ENCODE measurements at places on chromosomes 12 and 14. TPM values are rescaled to one million over a fixed set of nuclear protein-coding genes. Genes with fewer than 3 reads are reported as not detected.

The P2RX2 gene
- 0.45 TPM for total RNA-seq

The KRT74 gene
- not detected for total RNA-seq

The FAM90A1 gene
- not detected for total RNA-seq

The CACNB3 gene
- 15.6 TPM for total RNA-seq

The SCN8A gene
- total RNA-seq, result 0.89 TPM

The CRY1 gene
- total RNA-seq, result 53.3 TPM

The PTPRO gene
- 0.42 TPM for total RNA-seq

The SMCO2 gene
- total RNA-seq, result not detected

The DBX2 gene
- 0.59 TPM for total RNA-seq

The IAPP gene
- total RNA-seq, result not detected

The LIN7A gene
- total RNA-seq, result 21.4 TPM

The FRMD6 gene
- 20.5 TPM for total RNA-seq

- no peaks in the 10 kb centered on the region for H3K4me1 ChIP-seq
- H3K4me3 ChIP-seq, result peak overlapping the region; percentile 39
- no peak overlapping the region for H3K27ac ChIP-seq
- peak; percentile 94 for DNase-seq
These were observed 77.4 kb downstream of the SCARB1 start for GRCh38 chr12:124786061-124786964.

GRCh38 chr14:104443391-104444158 lies 136.0 kb upstream of the C14orf180 start:
- H3K27ac ChIP-seq, result no peak overlapping the region
- H3K4me1 ChIP-seq, result no peaks in the 10 kb centered on the region
- no peak overlapping the region for H3K4me3 ChIP-seq
- no peaks in the 10 kb centered on the region for H3K36me3 ChIP-seq
- DNase-seq, result no peak

DNA sequence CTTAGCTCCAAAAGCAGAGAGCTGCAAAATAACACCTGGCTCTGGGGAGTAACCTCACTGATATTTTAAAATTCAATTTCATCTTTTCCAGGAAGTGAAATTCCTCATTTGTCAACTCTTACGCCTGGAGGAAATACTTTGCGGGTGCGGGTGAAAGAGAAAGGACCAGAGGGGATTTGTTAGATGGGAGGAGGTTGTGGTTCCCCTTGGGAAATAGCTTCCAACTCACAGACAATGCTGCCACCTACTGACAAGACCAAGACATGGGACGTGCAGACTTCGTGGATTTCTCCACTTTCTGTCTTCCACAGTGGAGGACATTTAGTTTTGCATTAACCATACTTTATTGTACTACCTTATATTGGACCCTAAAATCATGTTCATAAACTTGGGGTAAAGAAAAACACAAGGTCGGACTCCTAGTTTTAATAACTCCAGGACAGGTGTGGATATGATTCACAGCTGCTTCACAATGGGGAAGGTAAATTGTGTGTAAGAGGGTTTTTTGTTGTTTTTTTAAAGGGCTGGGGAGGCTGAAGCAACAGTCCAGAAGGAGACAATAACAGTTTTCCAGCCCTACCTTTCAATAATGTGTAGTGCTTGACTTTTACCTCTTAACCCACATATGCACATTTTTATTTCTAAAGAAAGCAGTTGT lies 10.8 kb downstream of the FBXL14 start:
- no peaks in the 10 kb centered on the region for H3K36me3 ChIP-seq
- no peak overlapping the region for H3K4me3 ChIP-seq
- H3K27ac ChIP-seq, result no peak overlapping the region
- peaks cover 10% of the 10 kb centered on the region for H3K4me1 ChIP-seq

- no peaks in the 10 kb centered on the region for H3K36me3 ChIP-seq
- DNase-seq, result no peak
- H3K4me3 ChIP-seq, result no peak overlapping the region
These were observed 49.9 kb downstream of the KRT80 start for GRCh38 chr12:52141875-52142274.

DNA sequence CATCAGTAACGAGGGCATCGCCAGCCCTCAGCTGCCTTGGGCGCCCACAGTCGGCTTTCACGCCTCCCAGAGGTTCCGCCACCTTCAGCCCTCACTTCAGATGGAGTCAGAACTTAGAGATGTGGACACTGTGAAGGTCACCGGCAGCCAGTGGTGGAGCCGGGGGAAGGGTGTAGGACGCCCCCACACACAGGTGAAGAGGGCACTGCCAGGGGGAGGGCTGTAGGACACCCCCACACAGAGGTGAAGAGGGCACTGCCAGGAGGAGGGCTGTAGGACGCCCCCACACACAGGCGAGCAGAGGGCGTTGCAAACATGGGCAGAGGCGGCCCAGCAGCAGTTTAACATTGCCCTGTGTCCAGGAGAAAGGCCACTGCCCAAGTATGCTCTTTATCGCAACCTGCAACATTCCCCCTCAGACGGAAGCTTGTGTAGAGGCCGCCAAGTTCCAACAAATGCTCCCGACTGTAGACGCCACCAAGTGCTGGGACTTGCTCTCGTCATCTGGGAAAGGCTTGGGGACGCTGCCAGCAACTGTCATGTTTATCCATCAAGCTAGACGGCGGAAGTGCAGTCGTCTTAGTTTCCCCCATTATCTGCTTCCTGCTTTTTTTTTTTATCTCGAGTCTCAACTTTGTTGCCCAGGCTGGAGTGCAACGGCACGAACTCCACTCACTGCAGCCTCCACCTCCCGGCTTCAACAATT lies 4.9 kb upstream of the ANKLE2 start:
- H3K27ac ChIP-seq, result no peak overlapping the region
- H3K27me3 ChIP-seq, result no peaks in the 10 kb centered on the region
- H3K4me3 ChIP-seq, result no peak overlapping the region
- peaks cover 4% of the 10 kb centered on the region for H3K36me3 ChIP-seq
- DNase-seq, result no peak

GRCh38 chr12:127507341-127507740 lies 759.6 kb upstream of the TMEM132C start:
- no peaks in the 10 kb centered on the region for H3K36me3 ChIP-seq
- no peak overlapping the region for H3K27ac ChIP-seq
- no peaks in the 10 kb centered on the region for H3K4me1 ChIP-seq
- DNase-seq, result no peak
- no peak overlapping the region for H3K4me3 ChIP-seq

DNA sequence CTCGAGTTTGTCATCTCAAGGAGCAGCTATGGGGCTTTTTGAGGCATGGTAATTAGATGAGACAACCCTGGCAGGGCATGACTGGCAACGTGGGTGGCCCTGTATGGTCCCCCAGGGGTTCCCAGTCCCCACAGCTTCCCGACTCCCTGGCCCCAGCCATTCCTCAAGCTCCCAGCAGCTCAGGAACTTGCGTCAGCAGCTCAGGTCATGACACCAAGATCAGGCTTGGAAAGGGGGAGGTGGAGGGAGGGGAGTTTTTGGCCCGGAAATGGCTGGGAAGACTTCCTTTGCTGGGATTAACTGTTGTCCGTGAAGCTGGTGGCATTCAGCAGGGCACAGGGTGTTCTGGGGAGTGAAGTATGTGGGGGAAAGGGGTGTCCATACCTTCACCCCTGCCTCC lies 10.4 kb upstream of the NRIP2 start:
- H3K36me3 ChIP-seq, result no peaks in the 10 kb centered on the region
- DNase-seq, result no peak
- H3K27ac ChIP-seq, result no peak overlapping the region
- H3K4me1 ChIP-seq, result peaks cover 36% of the 10 kb centered on the region
- no peaks in the 10 kb centered on the region for H3K27me3 ChIP-seq

GRCh38 chr14:101134161-101134631 lies 230.7 kb upstream of the RTL1 start:
- no peak overlapping the region for H3K4me3 ChIP-seq
- no peak for DNase-seq

GRCh38 chr12:28781671-28782652 lies 367.1 kb upstream of the FAR2 start:
- no peaks in the 10 kb centered on the region for H3K36me3 ChIP-seq
- H3K27me3 ChIP-seq, result no peaks in the 10 kb centered on the region
- no peak for DNase-seq
- no peak overlapping the region for H3K4me3 ChIP-seq
- no peak overlapping the region for H3K27ac ChIP-seq

GRCh38 chr14:73227812-73228781 lies 9.2 kb upstream of the PAPLN start:
- no peak overlapping the region for H3K4me3 ChIP-seq
- peaks cover 30% of the 10 kb centered on the region for H3K4me1 ChIP-seq
- no peak overlapping the region for H3K27ac ChIP-seq
- H3K36me3 ChIP-seq, result peaks cover 1% of the 10 kb centered on the region

- H3K27ac ChIP-seq, result no peak overlapping the region
- H3K4me3 ChIP-seq, result no peak overlapping the region
- no peaks in the 10 kb centered on the region for H3K4me1 ChIP-seq
These were observed 1656.3 kb upstream of the FLRT2 start for GRCh38 chr14:83873669-83874068.

DNA sequence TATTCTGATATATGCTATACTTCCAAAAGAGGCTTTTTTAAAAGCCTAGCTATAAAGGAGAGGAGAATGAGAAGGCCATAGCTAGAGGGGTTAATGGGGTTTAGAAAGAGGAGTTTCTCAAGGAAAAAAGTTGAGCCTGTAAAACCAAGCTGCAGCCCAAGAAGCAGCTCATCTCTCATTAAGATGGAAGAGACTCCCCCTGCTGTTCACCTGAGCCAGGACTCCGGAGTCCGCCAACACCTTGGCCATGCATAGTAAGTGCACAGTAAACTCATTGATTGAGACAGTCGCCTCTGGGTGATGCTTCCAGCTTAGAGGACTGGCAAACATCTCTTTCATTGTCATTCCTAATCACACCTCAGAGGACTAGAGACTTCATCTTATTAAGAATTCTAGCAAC lies 46.2 kb downstream of the ANO2 start:
- DNase-seq, result no peak
- no peak overlapping the region for H3K27ac ChIP-seq
- H3K27me3 ChIP-seq, result no peaks in the 10 kb centered on the region
- H3K36me3 ChIP-seq, result no peaks in the 10 kb centered on the region

- peaks cover 29% of the 10 kb centered on the region for H3K4me1 ChIP-seq
- H3K27me3 ChIP-seq, result no peaks in the 10 kb centered on the region
- H3K36me3 ChIP-seq, result no peaks in the 10 kb centered on the region
These were observed 87.2 kb downstream of the CAND1 start for GRCh38 chr12:67356380-67356774.

DNA sequence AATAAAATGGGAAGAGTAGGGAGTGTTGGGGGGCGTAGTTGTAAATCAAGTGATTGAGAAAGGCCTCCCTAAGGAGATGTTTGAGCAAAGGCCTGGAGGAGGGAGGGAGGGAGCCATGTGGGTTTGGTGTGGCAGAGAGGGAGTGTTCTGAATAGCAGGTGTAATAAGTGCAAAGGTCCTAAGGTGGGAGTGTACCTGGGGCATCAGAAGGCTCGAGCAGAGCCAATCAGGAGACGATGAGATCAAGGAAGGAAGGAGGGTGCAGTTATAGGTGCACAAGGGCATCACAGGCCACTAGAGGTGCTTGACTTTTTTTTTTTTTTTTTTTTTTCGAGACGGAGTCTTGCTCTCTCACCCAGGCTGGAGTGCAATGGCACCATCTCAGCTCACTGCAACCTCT lies 77.9 kb upstream of the PLXNC1 start:
- H3K4me3 ChIP-seq, result no peak overlapping the region
- no peak for DNase-seq
- no peaks in the 10 kb centered on the region for H3K36me3 ChIP-seq
- H3K27me3 ChIP-seq, result no peaks in the 10 kb centered on the region
- H3K4me1 ChIP-seq, result no peaks in the 10 kb centered on the region
- no peak overlapping the region for H3K27ac ChIP-seq

DNA sequence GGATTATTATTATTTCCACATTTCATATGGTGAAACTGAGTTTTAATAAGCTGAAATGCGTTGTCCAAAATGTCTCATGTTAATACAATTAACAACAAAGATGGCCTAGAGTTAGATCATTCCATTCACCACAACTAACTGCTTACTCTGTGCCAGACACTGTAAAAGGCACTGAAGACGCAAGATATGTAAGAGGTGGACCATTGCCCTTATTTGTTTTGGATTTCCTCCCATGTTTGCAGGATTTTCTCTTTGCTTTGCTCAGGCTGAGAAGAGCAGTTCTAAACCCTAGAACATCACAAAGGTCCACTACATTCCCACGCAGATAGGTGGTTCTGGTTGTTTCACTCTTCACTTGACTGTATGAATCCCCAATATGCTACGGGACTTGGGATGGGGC lies 324.4 kb upstream of the KITLG start:
- H3K27ac ChIP-seq, result no peak overlapping the region
- no peaks in the 10 kb centered on the region for H3K27me3 ChIP-seq
- H3K4me3 ChIP-seq, result no peak overlapping the region
- H3K36me3 ChIP-seq, result no peaks in the 10 kb centered on the region

GRCh38 chr14:73438993-73439392 lies 19.4 kb downstream of the NUMB start:
- no peaks in the 10 kb centered on the region for H3K4me1 ChIP-seq
- H3K27me3 ChIP-seq, result no peaks in the 10 kb centered on the region
- no peaks in the 10 kb centered on the region for H3K36me3 ChIP-seq

DNA sequence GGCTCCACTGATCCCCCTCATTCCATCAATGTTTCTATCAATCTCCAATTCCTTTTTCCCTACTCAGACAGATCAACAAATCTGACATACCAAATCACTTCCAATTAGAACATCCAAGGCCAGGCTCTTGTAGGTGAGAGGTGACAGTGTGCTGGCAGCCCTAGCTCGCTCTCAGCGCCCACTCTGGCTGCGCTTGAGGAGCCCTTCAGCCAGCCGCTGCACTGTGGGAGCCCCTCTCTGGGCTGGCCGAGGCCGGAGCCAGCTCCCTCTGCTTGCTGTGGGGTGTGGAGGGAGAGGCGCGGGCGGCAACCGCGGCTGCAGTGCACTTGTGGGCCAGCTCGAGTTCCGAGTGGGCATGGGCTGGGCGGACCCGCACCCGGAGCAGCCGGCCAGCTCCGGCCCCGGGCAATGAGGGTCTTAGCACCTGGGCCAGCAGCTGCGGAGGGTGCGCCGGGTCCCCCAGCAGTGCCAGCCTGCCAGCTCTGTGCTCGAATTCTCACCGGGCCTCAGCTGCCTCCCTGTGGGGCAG lies 6.0 kb upstream of the ITPR2 start:
- H3K4me1 ChIP-seq, result peaks cover 2% of the 10 kb centered on the region
- no peaks in the 10 kb centered on the region for H3K36me3 ChIP-seq
- DNase-seq, result no peak

DNA sequence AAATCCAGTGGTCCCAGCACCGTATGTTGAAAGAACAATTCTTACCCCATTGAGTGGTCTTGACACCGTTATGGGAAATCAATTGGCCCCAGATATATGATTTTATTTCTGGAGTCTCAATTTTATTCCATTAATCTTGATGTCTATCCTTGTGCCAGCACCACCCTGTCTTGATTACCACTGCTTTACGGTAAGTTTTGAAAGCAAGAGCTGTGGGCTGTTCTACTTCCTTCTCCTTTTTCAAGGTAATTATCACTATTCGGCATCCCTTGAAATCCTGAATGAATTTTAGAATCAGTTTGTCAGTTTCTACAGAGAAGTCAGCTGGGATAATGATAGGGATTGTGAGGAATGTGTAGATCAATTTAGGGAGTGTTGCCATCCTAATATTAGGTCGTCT lies 160.8 kb upstream of the SFSWAP start:
- H3K27ac ChIP-seq, result no peak overlapping the region
- no peak overlapping the region for H3K4me3 ChIP-seq
- no peaks in the 10 kb centered on the region for H3K4me1 ChIP-seq
- H3K27me3 ChIP-seq, result no peaks in the 10 kb centered on the region
- no peaks in the 10 kb centered on the region for H3K36me3 ChIP-seq
- no peak for DNase-seq
